ENCODE measurements at places on chromosomes 2 and 18. TPM values are rescaled to one million over a fixed set of nuclear protein-coding genes. Genes with fewer than 3 reads are reported as not detected.

The KATNAL2 gene
- 5.6 TPM for total RNA-seq

The LONRF2 gene
- total RNA-seq, result 1.3 TPM

The TET3 gene
- 54.8 TPM for total RNA-seq

The EFR3B gene
- 1.8 TPM for total RNA-seq
